Activated CD8-positive, alpha-beta memory T cell treated with anti-CD3 and anti-CD28 coated beads for 24 hours (primary cell): ENCODE measurements at places on chromosomes 11 and 22.
A peak's percentile ranks its signal among the peaks of the same experiment; 100 is the strongest.

GRCh38 chr11:44398266-44399030, 88.5 kb upstream of the ALX4 start:
- DNase-seq: no peak

- no peak for DNase-seq
Measured at GRCh38 chr22:20055654-20056053, 24.4 kb upstream of the DGCR8 start.

DNA sequence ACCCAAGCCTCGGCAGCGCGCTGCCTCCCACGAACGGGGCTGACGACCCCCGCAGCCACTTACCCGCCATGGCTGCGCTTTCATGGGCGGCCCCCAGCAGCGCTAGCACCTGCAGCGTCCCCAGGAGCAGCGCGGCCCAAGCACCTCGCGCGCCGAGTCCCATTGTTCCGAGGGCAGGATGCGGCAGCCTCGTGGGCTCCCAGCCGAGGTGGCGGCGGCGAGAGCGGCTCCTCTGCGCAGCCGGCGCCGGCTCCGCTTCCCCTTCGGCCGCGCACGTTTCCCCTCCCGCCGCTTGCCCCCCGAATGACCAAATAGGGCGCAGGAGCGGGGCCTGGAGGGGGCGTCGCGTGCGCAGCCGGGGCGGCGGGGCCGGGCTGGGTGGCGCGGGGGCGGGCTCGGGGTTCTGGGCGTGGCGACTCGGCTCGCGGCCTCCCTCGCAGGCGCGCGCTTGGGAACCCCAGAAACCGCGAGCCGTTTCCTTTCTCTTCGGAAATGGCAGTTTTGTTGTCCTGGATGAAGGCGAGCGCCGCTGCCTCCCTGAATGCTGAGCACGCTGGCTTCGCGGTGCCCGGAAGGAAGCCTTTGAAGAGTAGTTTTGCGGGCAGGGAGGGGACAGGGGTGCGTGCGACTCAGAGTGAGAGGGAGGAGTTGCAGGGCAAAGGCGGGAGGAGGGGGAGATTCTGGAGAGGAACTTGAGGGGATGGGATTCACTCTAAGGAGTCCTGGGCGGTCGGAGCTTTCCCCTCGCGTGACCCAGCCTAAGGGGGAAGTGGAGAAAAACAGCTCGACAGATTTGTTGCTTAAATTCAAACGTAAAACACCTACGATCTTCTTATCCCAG, at the start of gene TMEM123:
TMEM123 (minus strand) TSS at position 305 of the 841 bp plus-strand sequence; CDS start at position 163, 142 bp downstream.
- peak; percentile 95 for DNase-seq

DNA sequence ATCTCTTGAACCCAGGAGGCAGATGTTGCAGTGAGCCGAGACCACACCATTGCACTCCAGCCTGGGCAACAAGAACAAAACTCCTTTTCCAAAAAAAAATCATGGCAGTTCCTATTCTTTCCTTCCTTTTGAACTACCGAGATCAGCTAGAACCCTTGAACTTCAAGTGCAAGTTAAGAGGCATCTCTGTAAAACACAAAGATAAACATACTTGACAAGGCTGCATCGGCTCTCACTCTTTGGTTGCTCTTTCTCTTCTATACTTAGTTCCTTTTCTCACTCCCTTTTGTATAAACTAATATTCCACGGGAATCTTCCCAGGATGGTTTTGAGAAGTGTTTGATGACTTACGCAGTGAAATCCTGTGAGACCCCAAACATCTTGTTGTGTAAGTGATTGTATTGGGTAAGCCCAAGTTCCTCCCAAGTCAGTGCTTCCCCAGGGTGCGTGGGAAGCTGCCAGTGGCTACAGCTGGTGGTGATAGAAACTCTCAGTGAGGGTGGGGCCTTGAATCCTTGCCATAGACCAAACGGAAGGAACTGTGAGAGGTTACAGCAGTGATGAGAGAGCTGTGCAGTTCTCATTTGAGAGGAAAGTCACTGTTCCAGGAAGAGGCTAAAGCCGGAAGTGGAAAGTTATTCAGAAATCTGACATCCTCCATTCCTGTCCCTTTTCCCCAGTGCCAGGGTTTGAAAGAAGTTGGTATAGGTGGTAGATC, 24.1 kb upstream of the CDC42EP2 start:
- DNase-seq: no peak

DNA sequence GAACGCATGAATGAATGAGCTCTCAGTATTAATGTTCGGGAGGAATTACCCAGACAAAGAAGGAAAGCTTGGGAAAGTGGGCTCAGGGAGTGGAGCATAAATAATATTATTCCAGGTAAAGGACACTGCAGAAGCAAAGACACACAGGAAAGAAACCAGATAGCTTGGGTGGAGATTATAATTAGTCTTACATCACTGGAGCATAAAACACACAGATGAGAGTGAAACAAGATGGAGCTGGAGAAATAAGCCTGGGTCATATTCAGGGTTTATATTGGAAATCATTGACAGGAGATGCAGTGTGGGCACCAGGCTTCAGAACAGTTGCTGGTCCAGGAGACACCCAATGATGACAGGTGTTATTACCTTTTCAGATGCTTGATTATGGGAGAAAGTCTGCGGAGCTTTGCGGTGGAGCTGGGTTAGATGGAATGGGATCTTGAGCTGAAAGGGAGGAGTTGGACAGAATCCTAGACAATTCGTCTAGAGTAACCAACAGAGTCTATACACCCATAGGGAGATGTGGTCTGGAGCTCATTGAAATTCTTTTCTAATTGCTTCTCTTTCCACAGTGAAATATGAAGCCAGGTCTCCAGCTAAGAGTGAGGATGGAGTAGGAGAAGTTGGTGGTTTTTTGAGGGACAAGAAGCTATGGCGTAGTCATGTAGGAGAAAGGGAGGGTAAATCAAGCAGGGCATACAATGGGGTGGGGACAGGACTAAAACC, 227.2 kb downstream of the FAM76B start:
- DNase-seq: no peak

DNA sequence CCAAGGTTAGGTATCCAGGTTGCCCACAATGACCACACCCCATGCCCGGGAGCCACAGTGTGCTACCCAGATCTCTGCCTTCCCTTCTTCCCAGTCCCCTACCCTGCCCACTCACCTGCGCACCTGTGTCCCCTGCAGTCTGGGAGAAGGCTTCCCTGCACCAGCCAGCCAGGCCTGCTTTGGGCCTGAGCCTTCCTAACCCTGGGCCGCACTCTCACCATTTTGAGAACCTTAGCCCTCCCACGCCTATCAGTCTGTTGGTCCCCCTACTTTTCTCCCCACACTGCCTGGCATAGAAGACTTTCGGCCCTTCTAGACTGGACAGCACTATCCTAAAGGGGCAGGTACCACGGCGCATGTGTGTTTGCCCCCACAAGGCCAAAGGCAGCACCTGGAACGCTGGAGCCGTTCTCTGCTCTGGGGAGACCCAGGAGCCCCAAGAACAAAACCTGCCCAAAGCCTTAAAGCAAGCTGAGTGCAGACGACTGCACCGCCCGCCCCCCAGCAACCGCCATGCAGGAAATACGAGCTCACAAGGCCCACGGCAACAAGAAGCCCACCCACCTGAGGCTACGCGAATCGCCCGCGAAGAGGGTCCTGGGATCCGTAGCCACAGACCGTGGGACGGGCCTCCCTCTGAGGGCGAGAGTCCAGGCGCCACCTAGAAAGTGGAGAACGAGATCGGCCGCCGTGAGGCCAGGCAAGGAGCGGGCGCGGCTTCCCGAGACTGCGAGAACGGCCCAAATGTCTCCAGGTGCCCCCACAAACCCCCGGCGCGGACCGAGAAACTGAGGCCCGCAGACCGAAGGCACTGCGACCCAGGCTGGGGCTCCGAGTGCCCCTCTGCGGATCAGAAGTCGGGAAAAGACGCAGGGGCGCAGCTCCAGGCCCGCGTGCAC, 546 bp downstream of the GNB1L start:
- DNase-seq: no peak
